ENCODE measurements at places on chromosomes 2 and 18.

DNA sequence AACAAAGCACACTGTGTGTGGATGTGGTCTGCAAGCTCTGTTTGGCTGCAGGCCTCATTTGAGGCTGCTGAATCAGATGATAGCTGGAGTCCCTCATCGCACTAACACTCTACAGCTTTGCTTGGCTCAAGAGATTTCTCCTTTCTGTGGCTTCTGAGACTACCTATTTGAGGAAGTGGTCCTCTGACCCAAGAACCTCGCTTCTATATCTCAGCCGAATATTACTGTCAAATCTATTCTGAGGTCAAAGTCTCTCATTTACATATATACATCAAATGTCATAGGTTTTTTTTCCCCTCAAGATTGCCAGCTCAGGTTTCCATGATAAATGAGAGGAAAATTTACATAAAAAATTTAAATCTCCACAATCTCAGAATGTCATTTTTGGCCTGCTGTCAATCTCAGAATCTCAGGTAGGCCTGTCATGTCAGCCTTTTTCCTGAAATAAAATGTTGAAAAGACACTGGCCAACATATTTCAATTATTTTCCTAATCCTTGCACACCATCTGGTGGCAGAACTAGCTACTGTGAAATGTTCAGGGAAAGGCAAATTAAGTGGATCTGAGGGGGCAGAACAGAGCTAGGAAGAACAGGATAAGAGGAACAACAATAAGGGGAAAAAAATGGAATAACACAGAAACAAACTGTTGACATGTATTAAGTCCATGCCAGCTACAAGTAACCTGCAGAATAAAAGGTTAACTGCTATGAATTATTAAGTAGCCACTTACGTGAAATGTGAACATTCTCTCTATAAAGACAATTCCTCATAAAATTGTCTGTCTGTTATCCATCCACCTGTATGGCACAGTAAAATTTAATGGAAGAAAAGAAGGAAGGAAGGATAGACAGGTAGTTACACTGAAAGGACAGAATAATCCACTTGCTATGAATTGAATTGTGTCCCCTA, 39.3 kb downstream of the AP1S3 start:
- no peak for DNase-seq

DNA sequence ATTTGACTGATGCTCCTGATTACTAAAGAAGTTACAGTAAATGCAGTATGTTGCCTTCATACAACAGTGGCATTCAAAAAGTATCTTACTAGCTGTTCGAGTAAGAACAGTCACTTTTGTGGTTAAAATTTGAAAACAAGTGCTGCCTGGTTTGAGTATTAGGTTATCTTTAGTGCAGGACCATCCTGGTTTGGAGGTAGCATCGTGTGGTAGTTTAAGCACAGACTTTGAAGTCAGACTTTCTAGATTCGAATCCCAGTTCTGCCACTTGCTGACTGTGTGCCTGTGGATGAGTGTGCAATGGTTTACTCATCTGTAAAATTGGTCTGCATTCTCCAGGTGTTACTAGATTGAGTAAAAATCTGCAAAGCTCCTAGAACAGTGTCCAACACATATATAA, 96.8 kb downstream of the SGPP2 start:
- no peak for DNase-seq

- no peak for DNase-seq
Measured at GRCh38 chr2:68357605-68358337, 7.3 kb upstream of the PLEK start.

DNA sequence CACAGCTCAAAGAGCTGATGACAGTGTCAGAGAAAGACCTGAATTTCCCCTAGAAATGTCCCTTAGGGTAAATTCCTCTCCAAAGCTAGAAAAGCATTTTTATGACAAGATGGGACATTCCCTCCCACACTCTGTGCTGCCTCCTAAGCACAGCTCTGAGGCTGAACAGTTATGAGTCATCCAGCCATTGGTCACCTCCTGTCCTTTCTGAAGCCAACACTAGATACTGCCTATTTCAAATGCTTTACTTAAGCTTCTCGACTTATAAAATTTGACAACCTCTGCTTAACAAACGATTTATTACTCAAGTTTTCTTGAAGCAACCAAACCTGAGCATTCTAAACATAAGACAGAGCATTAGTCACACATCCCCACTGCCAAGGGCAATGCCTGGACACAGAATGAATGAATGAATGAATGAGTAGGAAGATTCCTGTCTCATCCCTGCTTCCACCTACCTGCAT, 35.4 kb downstream of the B4GALT6 start:
- no peak for DNase-seq

DNA sequence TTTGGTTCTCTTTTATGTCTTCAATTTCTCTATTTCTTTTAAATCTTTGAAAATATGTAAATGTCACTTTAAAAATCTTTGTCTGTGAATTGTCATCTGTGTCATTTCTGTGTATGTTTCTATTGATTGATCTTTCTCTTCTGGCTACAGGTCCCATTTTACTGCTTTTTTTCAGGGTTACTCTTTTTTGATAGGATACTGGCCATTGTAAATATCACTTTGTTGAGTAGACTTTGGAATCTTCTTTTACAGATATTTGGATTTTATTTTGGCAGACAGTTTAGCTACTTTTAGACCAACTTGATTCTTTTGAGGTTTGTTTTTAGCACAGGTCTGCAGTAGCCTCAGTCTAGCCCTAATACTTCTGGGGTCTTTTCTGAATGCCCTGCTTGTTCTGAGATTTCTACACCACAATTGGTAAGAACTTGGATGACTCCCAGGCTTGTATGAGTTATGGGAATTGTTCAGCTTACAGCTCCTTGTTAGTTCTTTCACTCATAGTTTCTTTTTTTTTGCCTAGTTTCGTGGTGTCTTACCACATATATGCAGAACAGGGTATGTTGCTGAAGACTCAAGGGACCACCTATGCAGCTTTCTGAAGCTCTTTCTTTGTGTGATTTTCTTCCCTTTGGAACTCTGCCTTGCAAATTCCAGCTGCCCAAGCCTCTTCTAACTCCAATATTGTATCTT, 122.2 kb downstream of the QPCT start:
- no peak for DNase-seq

DNA sequence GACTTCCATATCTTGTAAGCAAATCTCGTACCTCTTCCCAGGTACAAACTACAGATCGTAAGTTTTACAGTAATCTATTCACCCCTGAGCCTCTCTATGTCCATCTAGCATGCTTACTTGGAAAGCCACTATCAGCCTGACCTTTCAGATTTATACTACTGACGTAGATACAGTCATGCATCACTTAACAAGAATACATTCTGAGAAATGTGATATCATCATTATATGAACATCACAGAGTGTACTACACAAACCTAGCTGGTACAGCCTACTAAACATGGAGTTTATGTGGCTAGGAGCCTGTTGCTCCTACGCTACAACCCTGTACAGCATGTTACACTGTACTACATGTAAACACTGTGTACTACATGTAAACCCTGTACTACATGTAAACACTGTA, 293.2 kb upstream of the ZNF804A start:
- DNase-seq: no peak

DNA sequence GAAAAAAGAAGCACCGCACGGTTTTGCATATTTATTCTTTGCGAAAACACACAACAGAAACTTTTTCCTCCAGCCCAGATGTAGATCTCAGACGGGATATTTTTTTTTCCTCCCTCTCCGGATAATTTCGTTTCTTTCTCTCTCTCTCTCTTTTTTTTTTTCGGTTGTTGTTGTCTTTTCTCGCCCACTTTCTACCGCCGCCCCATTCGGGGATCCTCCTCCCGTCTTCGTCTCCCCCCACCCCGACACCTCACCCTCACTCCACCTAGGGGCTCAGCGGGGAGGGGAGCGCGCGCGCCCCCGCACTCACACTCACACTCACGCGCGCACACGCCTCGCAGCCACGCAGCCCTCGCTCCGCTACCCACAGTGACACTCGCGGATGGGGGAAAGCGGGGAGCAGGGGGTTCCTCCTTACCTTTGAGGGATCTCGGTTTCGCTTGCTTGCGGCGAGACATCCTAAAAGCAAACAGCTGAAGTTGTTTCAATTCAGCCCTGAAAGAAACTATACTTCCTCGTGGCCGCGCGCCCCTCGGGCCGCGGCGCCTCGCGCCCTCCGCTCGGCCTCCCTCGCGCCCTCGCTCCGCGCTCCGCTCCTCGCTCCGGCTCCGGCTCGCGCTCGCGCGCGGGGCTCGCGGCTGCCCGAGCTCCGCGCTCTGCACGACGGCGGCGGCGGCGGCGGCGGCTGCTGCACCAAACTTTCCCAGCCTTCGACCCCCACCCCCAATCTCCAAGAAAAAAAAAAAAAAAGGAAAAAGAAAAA, 1.3 kb downstream of the ZNF521 start:
- DNase-seq: no peak

DNA sequence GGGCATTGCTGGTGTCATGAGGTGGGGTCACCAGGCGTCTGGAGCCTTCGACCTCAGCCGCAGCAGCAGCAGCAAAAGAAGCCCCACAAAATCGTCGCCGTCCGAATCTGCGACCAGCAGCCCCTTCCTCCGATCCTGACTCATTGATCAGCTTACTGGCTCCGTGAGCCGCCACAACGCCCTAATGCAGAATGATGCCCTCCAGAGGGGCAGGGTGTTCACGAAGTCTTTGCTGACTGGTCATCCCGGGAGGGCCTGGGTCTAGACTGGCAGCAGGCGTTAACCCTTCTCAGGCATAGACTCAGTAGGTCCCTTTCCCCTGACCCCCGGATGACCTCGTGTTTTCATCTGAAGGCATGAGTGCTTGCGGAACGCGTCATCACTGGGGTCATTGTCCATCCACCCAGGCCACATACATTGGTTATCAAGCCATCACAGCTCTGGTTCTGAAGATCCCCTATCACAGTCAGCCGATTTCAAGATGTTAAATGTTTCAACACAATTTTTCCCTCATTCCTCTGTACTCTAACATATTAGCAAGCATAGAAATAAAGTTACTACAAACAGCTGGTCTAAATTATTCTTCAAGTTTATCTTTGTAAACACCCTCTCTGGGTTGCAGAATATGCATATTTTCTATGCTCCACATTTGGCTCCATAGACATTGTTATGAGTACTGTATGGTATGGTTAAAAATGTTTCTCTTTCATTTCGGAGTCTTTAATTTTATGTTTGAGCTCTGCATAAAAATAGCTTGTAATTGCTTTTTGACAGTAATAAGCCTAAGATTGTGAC, 83.3 kb upstream of the SALL3 start:
- DNase-seq: no peak

- DNase-seq: no peak
Measured at GRCh38 chr2:26635401-26635800, 5.8 kb downstream of the CIB4 start.

DNA sequence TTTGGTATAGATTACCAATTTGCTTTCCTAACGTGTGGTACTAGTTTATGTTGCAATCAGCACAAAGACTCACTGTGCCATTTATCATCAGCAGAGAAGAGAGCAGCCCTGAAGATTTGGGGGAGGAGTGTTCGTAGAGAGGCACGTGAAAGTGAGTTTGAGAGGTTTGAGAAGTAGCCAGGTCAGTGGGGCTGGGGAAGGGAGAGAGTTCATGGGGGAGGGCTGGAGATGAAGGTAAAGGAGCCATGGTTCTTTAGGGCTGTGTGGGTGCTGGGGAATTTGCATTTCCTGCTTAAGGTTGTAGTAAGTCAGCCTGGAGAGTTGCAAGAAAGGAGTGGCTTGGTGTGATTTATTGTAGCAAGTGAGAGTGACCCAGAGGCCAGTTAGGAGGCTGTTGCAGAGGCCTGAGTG, 172.1 kb downstream of the NEDD4L start:
- no peak for DNase-seq

GRCh38 chr2:32824070-32824809, 122.5 kb upstream of the LTBP1 start:
- no peak for DNase-seq

DNA sequence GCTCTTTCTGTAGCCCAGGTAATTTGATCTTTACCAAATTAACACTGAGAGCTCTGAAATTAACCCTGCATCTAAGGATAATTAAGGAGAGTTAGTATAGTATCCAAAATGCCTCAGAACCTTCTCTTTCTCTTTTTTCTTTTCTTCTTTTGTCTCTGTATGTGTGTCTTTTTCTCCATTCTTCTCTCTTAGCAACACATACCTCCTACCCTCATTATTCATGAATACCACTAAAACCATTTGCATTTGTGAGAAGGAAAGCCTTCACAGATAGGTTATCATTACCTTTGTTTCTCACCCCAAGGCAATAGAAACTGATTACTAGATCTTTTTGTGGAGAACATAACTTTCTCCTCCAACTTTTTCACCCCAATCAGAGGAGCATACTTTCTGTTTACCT, 376.5 kb upstream of the NXPH2 start:
- no peak for DNase-seq

DNA sequence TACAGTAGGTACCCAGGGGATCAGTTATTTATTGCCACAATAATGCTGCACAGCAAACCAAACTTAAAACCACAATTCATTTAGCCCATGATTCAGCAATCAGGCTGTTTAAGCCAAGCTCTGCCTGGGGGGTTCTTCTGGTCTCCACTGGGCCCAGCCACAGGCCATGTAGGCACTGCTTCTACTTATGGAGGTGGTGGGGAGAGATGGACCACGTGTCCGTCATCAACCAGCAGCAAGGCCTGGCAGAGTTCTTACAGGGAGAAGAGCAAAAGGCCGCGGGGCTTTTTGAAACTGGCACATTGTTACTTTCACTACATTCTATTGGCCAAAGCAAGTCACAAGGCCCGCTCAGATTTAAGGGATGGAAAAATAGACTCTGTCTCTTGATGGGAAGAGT, 76.3 kb upstream of the DAPL1 start:
- DNase-seq: no peak

DNA sequence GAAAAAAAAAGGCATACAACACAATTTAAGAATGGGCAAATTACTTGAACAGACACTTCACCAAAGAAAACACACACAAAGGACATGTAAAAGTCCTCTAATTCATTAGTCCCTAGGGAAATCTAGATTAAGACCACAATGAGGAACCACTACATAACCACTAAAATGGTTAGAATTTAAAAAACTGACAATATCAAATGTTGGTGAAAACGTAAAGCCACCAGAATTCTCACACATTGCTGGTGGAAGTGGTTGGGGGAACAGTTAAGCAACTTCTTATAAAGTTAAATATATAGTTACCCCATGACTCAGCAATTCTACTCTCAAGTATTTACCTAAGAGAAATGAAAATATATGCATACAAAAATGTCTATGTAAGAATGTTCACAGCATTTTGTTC, 11.8 kb downstream of the RTN4 start:
- DNase-seq: no peak

DNA sequence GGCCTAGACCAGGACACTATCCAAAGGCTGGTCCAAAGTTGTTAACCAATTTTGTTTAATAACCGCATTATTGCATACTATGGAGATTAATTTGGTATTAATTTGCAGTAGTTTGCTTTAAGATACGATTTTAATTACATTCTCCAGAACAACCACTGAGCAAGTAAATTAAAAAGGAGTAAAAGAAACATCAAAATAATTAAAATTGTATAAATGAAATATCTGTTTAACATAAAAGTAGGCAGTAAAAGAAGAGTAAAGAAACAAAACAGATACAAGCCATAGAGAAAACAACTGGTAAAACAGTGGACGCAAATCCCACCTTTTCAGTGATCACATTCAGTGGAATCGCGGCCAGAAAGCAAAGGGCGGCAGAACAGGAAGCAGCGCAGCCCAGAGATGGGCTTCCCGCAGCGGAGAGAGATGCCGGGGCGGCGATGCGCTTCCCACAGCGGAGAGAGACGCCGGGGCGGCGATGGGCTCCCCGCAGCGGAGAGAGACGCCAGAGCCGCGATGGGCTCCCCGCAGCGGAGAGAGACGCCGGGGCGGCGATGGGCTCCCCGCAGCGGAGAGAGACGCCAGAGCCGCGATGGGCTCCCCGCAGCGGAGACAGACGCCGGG, 176.8 kb downstream of the RTP5 start:
- no peak for DNase-seq
